Activated naive CD8-positive, alpha-beta T cell treated with anti-CD3 and anti-CD28 coated beads, Interleukin-2, amount 10 ng/mL, durations not matched to agents 7 days and 5 days (primary cell): ENCODE measurements at places on chromosomes 12 and 14.

DNA sequence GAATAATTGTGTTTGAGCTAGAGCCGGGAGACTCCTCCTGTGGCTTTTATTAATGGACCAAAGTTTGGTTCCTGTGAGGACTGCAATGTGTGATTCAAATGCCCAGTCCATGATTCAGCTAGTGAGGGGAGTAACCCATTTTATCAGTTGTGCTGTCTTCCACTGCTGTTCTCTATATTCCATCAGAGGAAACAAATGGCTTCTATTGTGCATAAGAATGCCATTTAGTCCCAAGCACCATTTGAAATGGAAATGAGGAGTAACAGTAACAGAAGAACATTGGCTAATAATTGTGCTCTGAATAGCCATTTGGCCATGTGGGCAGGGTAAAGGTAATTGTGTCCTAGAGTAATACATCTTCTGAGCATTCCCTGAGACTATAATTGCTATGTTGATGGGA, 642.7 kb downstream of the DIO2 start:
- DNase-seq = no peak

- DNase-seq = no peak
Observed at GRCh38 chr12:122646517-122647217, 56.5 kb downstream of the HCAR2 start.

- no peak for DNase-seq
Observed at GRCh38 chr12:41908206-41908605, 236.5 kb downstream of the GXYLT1 start.

GRCh38 chr12:51591016-51591901, at the start of gene SCN8A:
Gene SCN8A (plus strand): TSS chr12:51591233. CDS start chr12:51662818, 71,585 bp downstream.
- peak; percentile 73 for DNase-seq

- no peak for DNase-seq
Observed at GRCh38 chr14:71142375-71143038, 235.2 kb downstream of the PCNX1 start.

DNA sequence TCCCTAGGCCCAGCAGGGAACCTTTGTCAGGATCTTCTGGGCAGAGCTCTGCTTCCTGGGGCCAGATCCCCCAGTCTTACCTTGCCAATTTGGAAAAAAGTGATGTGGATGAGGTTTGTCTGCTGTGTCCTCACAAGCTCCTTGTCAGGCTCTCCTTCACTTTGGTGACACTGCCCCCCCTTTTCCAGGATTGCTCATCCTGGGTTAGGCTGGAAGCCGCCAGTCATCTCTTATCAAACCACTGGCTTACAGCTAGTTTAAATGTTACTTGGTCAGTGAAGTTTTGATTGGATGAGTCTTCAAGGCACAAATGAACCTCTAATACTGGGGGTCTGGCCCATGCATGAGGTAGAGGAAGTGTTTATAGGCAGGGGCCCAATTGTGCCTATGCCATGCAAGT, 15.3 kb downstream of the NYNRIN start:
- DNase-seq = no peak

GRCh38 chr12:89259821-89260220, 92.5 kb downstream of the DUSP6 start:
- DNase-seq = no peak

- no peak for DNase-seq
Observed at GRCh38 chr12:123879101-123879500, 93.5 kb downstream of the CCDC92 start.

- peak; percentile 23 for DNase-seq
Observed at GRCh38 chr12:53057816-53058500, 8.1 kb downstream of the TNS2 start.

DNA sequence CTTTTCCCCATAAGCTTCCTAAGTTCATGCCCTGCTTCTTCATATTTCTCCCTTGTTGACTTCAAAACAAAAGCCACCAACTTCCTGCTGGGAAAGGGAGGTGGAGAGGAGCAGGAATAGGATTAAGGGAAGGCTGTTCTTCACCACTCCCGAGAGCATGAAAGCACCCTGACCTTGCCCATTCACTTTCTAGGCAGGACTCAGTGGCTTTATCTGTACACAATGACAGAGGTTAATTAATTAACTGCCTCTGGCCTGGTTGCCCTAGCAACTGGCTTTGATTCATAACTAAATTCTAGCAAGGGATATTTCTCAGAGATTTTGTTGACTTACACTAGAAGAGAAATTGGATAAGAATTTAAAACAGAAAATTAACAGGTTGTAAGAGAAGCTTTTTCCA, 396.8 kb downstream of the RPS29 start:
- DNase-seq = no peak

- DNase-seq = no peak
Observed at GRCh38 chr12:6752167-6752920, 597 bp downstream of the MLF2 start.

- DNase-seq = no peak
Observed at GRCh38 chr14:67908052-67908754, 88.6 kb downstream of the RAD51B start.

- peak; percentile 59 for DNase-seq
Observed at GRCh38 chr14:104604458-104605449, at the start of gene TMEM179. Gene TMEM179 (minus strand): TSS chr14:104604772. CDS start chr14:104604741, 31 bp downstream.

DNA sequence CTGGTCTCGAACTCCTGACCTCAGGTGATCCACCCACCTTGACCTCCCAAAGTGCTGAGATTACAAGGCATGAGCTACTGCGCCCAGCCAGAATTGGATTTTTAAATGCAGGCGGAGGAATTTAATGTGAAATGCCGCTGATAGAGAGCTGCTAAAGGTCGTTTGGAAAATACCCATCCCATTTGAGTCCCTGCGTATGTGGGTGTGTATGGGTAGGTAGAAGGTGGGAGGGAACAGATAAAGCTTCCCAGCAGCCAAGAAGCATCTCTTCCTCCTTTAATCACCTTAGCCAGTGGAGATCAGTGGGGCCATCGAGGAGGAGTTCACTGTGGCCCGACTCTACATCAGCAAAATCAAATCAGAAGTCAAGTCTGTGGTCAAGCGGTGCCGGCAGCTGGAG, 16.2 kb upstream of the PIP4K2C start:
- no peak for DNase-seq

GRCh38 chr12:109840305-109841074, 7.3 kb upstream of the TRPV4 start:
- DNase-seq = no peak

DNA sequence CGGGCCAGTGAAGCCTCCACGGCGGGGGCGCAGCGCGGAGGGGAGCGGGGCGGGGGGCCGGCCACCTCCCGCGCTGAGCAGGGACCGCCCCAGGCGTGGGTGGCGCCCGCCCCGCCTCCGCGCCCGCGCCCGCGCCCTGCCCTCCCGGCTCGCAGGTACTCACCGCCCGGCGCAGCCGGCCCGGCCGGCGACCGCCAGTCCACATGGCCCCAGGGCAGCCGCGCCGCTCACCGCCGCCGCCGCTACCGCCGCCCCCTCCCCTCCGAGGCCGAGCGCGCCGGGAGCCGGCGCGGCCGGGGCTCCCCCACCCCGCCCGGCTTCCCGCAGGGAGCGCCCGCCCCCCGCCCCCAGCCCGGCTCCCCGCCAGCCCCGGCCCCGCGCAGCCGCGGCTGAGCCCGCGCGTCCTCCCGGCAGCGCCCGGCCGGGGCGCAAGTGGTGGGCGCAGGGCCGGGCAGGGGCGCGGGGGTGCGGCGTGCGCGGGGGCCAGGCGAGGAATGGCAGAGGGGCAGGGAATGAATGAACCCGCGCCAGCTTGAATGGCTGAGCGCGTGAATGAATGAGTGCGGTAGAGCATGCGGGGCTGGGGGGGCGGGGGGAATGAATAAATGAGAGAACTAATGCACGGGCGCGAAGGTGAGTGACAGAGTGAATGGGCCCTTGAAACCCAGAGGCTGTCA, at the start of gene BEGAIN:
BEGAIN (minus strand) TSS at position 332 of the 677 bp plus-strand sequence; CDS start at position 205, 127 bp downstream.
- no peak for DNase-seq

- no peak for DNase-seq
Observed at GRCh38 chr14:76827696-76828296, 1.6 kb downstream of the LRRC74A start.

GRCh38 chr12:65535946-65536345, 257.5 kb downstream of the MSRB3 start:
- no peak for DNase-seq

GRCh38 chr14:79534703-79535353, 676.5 kb downstream of the DIO2 start:
- DNase-seq = no peak

DNA sequence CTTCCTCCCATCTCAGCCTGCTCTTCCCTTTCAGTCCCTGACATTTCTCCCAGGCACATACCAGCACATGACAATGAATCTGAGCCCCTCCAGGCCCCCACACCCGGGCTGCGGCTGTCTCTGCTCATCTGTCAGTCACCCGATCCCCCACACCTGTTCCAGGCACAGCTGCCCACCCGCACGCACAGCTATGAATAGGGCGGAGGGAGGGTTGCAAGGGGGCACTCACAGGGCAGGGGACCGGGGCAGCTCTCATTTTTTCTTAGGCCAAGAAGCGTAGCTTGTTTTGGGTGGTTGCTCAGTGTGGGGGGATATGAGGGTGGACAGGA, 43.7 kb upstream of the TSPAN9 start:
- no peak for DNase-seq

DNA sequence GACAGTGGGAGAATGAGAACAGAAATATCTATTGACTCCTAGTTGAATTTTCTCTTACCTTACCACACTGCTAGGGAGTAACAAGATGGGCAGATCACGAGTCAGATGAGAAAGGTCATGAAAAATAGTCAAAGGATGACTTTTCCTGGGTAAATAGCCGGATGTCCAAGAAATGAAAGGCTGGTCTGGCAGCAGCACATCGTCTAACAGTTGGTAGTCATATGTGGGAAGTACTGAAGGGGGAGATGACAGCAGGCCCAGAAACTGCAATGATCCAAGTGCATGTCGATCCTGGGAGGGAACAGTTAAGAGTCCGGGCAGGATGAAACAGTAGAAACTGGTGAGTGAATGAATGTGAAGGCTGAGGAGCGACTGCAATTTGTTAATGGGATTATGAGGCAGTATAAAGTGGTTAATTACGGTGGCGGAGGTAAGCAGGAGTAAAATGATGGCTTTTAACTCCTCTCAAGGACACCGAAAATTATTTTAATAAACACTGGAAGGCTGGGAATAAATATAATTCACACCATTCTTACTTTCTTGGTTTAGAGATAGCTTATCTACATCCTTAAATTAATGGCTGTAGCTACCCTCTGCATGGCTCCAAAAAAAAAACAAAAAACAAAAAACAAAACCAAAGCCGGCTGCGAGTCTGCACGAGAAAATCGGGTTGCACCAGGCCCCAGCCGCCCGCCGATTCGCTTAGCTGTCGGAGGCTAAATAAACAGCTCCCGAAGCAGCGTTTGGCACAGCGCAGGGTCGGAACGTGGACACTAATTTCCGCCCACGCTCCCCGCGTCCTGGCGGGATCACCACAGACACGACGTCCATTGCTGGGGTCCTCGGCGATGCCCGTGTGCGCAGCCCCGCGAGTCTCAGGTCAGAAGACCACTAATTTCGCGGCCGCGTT, 1.0 kb upstream of the ERC1 start:
- no peak for DNase-seq

GRCh38 chr14:98925354-98926040, 346.5 kb downstream of the BCL11B start:
- DNase-seq = no peak

GRCh38 chr14:40485688-40486087, 1053.5 kb upstream of the FBXO33 start:
- no peak for DNase-seq

DNA sequence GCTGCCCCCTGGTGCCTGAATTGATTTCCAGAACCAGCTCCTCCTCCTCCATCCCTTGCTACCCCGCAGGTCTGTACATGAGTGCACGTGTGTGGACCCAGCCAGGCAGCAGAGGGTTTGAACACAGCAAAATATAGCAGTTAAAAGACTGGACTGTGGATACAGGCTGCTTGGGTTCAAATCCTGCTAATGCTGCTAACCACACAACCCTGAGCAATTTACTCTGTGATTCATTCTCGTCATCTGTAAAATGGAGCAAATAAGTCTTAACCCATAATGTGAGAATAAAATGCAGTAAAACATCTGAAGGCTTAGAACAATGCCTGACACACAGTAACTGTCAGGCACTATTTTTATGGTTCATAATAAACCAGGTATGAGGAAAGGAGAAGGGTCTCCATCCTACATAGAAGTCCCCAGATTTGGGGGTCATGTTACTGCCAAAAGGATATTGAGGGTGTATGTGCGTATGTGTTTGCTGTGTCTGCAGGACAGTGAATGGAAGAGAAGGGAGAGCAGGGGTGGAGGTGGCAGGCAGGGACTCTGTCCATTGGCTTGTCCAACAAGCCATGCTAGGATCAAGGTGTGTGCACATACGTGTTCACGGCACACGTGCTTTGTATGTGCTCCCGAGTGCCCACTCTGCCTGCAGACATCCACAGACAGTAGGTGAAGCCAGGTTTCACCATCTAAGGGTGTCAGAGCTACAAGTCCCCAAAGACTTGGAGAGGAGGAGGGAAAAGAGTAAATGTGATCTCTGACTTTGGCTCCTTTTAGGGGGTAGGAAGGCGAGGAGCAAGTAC, 1.5 kb upstream of the STAT6 start:
- DNase-seq = no peak

- no peak for DNase-seq
Observed at GRCh38 chr12:40921563-40922163, 229.4 kb downstream of the CNTN1 start.

- DNase-seq = no peak
Observed at GRCh38 chr14:23704890-23705289, 68.7 kb downstream of the DHRS2 start.

- DNase-seq = no peak
Observed at GRCh38 chr14:34425095-34425851, 36.8 kb downstream of the SPTSSA start.

DNA sequence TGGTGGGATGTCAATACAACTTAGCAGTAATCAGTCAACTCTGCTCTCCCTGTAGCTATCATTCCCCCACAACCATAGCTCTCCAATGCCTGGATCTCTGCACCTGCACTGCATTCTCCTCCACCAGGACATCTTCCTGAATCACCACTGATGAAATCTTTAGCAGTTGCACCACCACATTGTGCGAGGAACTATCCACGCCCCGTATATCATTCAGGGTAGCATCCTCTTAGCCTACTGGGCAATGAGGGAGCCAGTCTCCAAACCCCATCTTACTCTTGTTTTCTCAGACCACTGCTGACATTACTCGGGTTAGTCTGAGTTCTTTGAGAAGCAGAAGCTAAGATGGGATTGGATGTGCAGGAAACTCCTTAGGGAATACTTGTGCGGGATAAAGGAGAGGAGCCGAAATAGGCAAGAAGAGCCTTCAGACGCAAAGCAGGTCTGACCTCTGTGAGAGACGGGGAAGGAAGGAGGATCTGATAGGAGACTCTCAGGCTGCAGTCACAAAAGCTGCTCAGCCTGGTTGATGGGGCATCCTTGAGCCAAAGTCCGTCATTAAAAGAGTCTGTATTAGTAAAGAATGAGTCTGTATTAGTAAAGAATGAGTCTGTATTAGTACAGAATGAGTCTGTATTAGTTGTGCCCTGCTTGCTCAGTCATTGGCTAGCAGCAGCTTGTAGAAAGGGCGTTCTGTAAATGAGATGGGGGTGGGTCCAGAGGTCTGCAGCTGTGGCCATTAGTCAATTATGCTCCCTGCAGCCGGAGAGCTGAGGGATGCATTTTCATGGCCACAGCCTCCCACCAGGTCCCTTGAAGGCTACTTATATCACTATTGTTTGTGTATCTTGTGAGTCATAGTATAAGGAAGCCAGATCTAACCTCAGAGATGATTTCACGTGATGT, 49.6 kb upstream of the RASSF3 start:
- no peak for DNase-seq

GRCh38 chr14:68757618-68758081, 35.2 kb downstream of the ZFP36L1 start:
- no peak for DNase-seq
